NCI-H2029 (cell line): ENCODE measurements at places on chromosomes 2 and 18.

GRCh38 chr2:137770166-137770565 lies 194.1 kb upstream of the HNMT start:
- DNase-seq, result no peak

GRCh38 chr2:196464311-196464710 lies 175.2 kb upstream of the CCDC150 start:
- DNase-seq, result no peak

GRCh38 chr2:221255862-221256261 lies 316.2 kb downstream of the EPHA4 start:
- DNase-seq, result no peak

DNA sequence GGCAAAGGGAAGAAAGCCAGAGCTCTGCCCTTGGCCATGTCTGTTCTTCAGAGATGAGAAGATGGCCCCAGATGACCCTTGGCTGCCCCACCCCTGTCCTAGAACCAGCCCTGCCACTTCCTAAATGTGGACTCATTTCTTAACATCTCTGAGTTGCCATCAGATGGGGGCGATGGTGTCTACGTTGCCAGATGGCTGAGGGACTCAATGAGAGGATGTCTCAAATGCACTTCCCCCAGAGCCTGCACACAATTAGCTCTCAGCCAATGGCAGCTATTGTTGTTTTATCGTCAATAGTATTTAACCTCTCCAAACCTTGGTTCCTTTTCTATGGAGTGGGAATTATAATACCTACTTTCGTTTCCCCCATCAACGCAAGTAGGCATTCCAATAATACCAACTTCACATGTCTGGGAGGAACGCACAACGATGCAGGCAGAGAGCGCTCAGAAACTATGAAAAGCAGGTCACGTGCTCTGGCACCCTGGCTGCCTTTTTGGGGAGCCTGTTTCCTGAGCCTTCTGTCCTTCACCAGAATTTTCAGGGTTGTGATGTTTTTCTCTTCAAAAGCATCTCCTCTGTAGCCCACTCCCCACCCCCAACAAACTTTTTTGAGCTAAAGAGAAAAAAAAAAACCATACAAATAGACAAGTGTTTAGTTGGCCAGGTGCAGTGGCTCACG lies 100.3 kb downstream of the MCFD2 start:
- DNase-seq, result no peak

DNA sequence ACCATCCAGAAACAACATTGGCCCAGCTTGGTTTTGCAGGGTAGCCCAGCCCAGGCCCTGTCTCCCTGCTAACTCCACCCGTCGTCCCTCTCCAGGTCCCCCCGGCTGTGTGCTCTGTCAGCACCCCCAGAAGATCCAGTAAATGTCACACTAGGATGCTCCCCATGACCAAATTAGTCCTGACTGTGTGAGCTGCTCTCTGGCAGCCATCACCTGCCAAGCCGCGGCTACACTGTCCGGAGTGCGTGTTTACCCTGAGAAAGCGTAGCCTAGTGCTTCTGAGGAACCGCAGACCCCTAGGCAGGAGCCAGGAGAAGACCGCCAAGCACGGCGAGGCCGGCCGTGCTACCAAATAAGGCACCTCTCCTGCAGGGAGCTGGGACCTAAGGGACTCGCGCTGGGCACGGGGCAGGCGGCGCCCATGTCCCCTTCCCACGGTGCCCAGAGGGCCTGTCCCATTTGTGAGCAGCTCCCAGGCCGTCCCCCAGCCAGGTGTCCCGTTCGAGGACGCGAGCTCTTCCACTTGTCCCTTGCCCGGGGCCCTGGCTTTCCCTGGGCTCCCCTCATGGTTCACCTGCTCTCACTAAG lies 849.9 kb downstream of the RNF144A start:
- no peak for DNase-seq

DNA sequence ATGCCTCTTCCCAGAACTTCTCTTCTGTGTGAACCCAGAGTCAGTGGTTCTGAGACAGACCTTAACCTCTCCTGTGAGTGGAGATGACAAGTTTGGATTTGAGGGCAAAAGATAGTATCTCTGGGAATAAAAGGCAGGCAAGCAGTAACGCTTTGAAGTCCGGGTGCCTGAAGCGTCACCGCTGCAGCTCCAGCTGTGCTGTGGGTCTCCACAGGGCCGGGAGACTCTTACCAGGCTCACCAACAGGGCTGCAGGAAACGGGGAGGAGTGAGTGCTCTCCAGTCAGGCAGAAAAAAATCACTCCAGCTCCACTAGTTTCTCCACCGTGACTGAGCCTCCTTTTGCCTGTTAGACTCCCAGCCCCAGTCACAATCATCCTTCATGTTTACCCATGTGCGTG lies 79.7 kb upstream of the MAP4K4 start:
- no peak for DNase-seq

DNA sequence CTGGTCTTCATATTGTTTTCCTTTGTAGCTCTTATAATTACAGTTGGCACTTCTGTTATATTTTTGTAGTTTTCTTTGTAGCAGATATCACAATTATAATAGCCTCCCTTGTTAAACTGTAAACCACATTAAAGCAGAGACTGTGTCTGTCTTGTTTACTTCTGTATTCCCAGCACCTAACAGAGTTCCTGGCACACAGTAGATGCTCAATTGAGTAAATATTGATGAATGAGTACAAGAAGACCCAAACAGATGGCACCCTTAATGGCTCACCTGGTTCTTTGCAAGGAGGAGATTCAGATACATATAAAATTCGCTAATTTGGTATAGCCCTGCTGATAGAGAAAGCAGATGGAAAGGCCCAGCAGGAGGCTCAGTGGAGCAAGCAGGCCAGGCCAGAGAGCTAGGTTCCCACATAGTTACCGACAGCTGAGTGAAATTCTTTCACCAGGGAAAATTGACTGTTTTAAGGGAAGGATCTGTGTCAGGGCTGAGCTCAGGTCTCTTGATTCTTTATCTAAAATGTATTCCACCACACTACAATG lies 120.1 kb downstream of the NUP35 start:
- DNase-seq, result no peak

GRCh38 chr2:217066510-217067270 lies 206.8 kb upstream of the TNP1 start:
- DNase-seq, result no peak
